ENCODE measurements at places on chromosomes 6 and 20. TPM values are rescaled to one million over a fixed set of nuclear protein-coding genes. Genes with fewer than 3 reads are reported as not detected.

The HLA-DPB1 gene
- 11.3 TPM for total RNA-seq

The TRIM10 gene
- 1.9 TPM for total RNA-seq

The ARG1 gene
- total RNA-seq, result 1,138 TPM

The FAM162B gene
- total RNA-seq, result 0.63 TPM

The DNMT3B gene
- 1.6 TPM for total RNA-seq

The RAET1G gene
- not detected for total RNA-seq

The PACSIN1 gene
- not detected for total RNA-seq

The SEMG1 gene
- not detected for total RNA-seq

The CCNC gene
- 32.3 TPM for total RNA-seq

- DNase-seq, result no peak
Measured at GRCh38 chr6:154765273-154765672, 32.1 kb downstream of the SCAF8 start.

- DNase-seq, result no peak
Measured at GRCh38 chr6:154886016-154886415, 109.1 kb upstream of the TIAM2 start.

DNA sequence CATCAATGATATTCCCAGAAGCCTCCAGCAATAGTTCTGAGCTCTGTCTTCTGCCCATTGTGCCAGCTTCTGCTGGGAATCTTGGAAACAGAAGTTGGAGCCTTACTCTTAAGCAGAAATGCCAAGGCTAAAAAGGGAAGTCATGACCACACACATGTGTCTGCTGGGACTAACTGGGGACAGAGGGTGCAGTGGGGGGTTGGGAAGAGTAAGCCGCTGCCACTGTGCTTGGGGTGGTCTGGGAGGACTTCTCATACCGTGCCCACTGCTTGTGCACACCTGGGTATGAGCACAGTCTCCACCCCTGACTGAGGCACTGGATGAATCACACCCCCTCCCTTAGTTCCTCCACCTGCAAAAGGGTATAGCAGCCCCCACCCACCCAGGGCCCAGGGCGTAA, 90.7 kb downstream of the CDC5L start:
- DNase-seq, result no peak

DNA sequence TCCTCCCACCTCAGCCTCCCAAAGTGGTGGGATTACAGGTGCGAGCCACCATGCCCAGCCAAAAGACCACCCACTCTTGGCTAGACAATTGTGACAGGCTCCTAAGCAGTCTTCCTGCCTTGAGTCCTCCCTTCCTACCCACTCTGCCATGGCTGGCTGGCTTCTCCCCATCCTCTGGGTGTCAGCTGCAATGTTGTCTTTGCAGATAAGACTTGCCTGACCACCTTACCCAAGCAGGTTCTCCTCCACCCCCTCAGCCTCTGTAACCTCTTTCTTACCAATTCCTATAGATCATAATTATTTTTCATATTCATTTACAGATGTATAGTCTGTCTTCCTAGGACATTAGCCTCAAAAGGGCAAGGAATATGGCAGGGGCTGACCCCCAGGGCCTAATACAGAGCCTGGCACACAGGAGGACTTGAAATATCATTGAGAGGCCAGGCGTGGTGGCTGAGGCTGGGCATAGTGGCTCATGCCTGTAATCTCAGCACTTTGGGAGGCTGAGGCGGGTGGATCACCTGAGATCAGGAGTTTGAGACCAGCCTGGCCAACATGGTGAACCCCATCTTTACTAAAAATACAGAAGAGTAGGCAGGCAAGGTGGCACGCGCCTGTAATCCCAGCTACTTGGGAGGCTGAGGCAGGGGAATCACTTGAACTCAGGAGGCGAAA, 28.7 kb upstream of the SPAG4 start:
- no peak for DNase-seq

- DNase-seq, result no peak
Measured at GRCh38 chr6:169045486-169045885, 208.2 kb downstream of the THBS2 start.

GRCh38 chr6:135306740-135307420, 125.8 kb downstream of the MYB start:
- no peak for DNase-seq

- no peak for DNase-seq
Measured at GRCh38 chr20:32566379-32567374, 18.5 kb downstream of the NOL4L start.

DNA sequence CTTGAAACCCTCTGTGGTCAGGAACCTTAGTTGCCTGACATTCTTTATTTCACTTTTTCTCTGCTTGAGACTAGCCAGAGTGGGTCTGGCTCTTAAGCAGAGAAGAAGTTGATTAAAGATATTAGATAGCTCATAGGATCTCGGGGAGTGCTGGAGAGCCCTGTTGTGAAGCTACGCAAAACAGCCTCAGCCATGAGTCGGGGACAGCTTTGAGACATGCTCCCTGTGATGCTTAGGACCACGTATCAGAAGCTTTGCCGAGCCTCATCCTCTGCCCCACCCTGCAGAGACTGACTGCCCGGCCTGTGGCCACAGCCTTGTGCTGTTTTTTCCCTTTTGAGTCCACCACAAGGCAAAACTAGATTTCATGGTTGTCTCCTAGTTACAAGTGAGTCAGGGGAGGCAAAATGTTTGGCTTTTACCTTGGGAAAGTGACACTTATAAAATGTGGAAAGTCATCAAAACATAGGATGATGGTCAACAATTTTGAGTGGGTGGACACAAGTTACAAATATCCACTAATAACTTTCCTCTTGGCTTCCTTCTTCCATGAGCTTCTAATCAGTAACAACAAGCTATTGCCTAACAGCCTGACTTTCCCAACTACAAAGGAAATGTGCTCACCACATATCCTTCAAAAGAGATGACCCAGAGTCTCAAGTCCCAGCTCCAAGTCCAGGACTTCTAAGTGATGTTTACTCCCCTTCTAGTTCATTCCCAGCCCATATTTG, 108.4 kb downstream of the JAG1 start:
- no peak for DNase-seq

DNA sequence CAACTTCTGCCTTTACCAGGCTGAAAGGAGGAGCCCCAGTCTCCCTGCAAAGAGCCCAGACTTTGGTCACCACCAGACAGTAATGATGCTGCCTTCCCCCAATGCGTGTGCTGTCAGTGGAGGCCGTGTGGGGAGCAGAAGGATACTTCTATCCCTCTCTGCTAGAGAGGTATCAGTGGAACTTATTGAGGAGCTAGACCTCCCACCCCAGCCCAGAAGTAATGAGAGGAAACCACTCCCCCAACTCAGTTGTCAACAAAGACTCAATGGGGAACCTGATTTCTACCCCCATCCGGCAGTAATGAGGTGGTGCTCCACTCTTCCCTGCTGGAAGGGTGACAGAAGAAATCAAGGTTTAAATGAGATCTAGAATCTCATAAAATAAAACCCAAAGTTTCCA, 4.4 kb upstream of the WFDC8 start:
- no peak for DNase-seq

GRCh38 chr6:29490552-29490951, 2.8 kb upstream of the MAS1L start:
- no peak for DNase-seq

DNA sequence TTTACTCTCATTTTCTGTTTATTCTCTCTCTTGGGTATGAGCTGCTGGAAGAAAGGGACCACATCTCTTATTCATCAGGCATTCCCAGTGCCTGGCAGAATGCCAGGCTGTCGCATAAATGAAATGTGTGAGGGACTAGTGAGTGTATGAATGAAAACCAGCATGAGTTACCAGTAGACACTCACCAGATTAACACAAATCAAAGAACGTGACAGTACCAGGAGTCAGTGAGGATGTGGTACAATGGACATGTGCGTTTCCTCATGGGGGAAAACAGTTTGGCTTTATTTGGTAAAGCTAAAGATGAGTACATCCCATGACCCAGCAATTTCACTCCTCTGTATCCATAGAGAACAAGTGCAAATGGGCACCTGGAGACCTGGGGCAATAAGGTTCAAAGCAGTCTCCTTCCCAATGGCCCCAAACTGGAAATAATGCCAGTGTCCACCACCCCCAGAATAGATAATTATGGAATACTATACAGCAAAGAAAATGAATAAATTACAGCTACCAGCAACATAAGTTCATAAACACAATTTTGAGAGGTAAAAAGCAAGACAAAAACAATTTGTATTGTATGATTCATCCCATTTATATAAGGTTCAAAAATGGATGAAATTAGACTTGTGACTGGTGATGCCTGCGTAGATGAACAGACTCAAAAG, 93.3 kb downstream of the CDH22 start:
- no peak for DNase-seq

DNA sequence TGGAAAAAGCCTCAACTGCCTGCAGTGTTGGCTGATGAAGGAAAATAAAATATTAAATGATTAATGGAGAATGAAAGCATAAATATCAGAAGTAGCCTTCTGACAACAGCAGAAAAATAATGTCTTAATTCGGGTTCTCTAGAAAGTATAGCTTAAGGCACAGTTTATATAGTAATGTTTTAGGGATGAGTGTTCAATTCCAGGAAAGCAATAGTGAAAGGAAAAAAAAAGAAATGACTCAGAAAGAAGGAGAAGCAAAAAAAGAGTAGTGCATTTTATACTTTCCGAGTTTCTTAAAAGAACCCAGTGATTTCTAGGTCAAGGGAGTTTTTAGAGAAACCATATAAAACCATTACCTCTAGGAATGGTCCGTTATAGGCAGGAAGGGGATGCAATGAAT, 137.3 kb downstream of the HTR1B start:
- DNase-seq, result no peak

- DNase-seq, result no peak
Measured at GRCh38 chr6:154508573-154509375, 1.7 kb downstream of the CNKSR3 start.

- DNase-seq, result no peak
Measured at GRCh38 chr6:155493694-155494143, 38.1 kb upstream of the NOX3 start.

GRCh38 chr20:30286157-30286556, 971.3 kb upstream of the DEFB115 start:
- no peak for DNase-seq

GRCh38 chr6:61977947-61978346, 308.1 kb downstream of the KHDRBS2 start:
- DNase-seq, result no peak

- no peak for DNase-seq
Measured at GRCh38 chr6:126312013-126312665, 27.8 kb upstream of the CENPW start.

- no peak for DNase-seq
Measured at GRCh38 chr20:58688414-58688813, 4.2 kb upstream of the NPEPL1 start.

DNA sequence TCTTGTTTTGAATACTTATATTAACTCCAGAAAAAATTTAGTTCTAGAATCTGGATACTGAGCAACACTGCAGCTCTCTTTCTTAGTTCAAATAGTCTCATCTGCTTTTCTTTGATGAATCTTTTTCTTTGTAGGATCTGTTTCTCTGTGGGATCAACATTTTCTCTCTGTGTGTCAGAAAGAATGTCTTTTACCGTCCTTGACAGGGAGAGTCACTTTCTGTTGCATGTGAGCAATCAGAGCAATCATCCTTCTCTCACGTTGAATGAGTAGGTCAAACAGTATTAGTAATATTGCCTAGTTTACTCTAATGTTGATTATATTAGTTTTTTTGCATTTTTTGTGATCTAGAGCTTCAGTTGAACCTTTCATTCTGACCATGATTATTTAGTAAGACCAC, 130.9 kb downstream of the TRMT11 start:
- DNase-seq, result no peak

DNA sequence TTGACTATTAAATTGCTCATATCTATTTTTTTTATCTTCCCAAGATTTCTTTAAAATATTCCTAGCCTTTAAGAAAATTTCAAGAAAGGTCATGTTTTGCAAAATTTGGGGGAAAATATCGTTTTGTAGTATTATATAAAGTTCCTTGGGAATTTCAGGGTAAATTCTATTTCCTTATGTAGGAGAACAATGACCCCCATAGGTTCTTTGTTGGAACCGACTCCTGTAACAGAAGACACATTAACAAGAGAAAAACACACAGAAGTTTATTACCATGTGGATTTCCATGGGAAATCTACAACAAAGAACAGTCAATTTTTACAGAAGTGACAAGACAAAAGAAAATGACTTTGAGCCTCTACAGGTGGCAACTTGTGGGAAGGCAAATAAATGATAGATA, 68.1 kb downstream of the ADGB start:
- DNase-seq, result no peak

- no peak for DNase-seq
Measured at GRCh38 chr6:157488716-157489118, 107.7 kb downstream of the ZDHHC14 start.

- no peak for DNase-seq
Measured at GRCh38 chr6:130559166-130559565, 193.3 kb downstream of the TMEM200A start.

DNA sequence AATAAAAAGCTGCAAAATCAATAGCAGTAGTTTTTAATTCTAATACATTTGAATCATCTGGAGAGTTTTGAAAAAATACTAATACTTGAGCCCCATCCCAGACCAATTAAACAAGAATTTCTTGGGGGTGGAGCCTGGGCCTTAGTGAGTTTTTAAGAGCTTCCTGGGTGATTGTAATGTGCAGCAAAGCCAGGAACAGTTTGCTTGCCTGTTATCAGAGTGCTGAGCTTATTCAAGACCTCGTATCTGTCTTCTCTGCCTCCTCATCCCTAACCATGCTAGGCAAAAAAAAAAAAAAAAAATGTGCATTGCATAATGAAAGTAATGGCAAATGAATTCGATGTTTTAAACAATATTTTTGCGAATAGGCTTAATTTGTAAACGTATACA, 36.4 kb upstream of the MYB start:
- DNase-seq, result no peak

DNA sequence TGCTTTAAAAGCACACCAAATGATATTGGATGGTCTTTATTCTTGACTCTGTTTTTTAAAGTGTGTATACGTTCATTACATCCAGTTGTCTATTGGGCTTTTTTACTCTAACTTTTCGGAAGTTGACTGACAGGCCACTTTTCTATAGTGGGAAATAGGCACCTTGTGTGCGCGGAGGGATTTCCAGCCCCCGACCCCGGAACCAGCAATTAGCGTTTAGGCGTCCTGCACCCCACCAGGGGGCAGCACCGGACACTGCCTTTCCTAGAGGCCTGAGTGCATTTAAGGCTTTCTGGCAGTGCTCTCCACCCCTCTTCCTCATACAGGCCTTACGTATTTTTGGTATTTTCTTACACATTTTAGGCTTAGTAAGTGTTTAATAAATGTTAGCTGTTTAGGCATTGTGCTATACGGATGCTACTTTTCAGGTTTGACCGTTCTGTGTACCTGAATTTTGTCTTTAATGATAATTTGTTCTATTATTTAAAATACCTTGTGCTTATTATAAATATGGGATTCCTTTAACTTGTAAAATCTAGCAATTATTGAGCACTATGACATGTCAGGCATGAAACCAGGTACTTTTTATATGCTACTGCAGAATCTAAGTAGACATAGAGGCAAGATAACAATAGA, 231.8 kb downstream of the BCKDHB start:
- peak; percentile 67 for DNase-seq

DNA sequence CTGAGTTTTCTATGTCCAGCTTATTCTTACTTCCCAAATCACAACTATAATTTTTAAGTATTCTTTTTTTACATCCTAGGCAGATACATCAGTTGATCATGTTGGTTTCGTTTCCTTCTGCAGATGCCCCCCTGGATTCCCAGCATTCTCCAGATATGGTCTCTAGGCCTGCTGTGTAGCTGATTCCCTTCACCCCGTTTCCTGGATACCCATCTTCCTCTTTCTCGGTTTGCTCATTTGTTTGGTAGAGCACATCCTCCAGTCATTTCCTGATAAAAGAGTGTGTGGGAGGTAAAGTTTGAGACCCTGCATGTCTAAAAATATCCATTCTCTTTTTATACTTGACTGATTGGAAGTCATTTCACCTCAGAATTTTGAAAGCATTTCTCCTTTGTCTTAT, 66.4 kb downstream of the ANKS1A start:
- no peak for DNase-seq

Data from left lobe of liver (tissue), 2 donors.